ENCODE measurements at places on chromosomes 6 and 20.

GRCh38 chr6:33770124-33770832, 18.7 kb downstream of the LEMD2 start:
- no peak for DNase-seq

DNA sequence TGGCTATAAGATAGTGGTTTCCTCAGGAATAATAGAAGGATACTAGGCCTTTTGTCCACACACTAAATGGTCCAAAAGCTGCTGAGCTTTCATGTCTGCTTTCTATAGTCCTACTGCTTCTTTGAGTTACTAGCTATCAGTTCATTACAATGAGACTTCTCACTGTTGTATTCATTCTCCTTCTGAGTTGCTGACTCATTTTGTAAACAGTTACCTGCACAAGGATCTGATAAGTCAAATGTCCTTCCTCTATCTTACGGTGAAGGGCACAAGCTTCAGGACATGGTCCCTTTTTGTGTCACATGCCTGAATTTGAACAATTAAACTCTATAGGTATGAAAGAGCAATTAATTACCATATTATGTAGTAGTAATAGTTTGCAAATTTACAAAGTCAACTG, 90.5 kb downstream of the MAN1A1 start:
- no peak for DNase-seq

GRCh38 chr6:45430590-45431202, 53.0 kb upstream of the SUPT3H start:
- no peak for DNase-seq

DNA sequence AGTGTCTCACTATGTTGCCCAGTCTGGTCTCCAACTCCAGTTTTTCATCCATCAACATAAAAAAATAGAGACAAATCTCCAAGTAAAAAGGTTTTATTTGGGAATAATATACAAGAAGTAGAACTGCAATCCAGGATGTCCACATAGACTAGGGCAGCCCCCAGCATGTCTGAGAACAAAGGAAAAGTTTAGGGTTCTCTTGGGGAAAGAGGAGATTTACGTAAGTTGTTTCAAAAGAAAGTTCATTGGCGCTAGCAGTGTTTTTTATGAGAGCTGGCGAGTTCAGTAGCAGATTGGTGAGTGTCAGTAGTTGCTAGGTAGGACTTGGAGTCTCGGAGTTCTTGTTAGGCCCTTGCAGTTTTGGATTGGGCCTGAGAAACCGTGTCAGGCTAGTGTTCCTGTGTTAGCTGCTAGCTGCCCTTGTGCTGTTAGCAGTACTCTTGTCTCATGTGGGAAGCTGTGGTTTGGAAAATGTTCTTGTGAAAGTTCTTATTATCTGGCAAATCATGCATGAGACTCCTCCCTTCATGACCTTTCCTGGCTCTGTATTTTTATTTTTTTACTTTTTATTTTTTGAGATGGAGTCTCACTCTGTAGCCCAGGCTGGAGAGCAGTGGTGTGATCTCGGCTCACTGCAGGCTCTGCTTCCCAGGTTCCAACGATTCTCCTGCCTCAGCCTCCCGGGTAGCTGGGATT, 24.7 kb downstream of the TTLL9 start:
- no peak for DNase-seq
